ENCODE measurements at places on chromosomes 5 and 9. TPM values are rescaled to one million over a fixed set of nuclear protein-coding genes. Genes with fewer than 3 reads are reported as not detected.

SEMA5A gene
- total RNA-seq: 4.3 TPM

CDK7 gene
- 14.6 TPM for total RNA-seq

FGF10 gene
- 18.1 TPM for total RNA-seq

SPRY4 gene
- total RNA-seq: 32.0 TPM

EGFLAM gene
- 68.9 TPM for total RNA-seq

Data from subcutaneous adipose tissue (tissue), 4 donors.